Activated naive CD8-positive, alpha-beta T cell treated with anti-CD3 and anti-CD28 coated beads for 36 hours (primary cell): ENCODE measurements at places on chromosomes 5 and 9.

DNA sequence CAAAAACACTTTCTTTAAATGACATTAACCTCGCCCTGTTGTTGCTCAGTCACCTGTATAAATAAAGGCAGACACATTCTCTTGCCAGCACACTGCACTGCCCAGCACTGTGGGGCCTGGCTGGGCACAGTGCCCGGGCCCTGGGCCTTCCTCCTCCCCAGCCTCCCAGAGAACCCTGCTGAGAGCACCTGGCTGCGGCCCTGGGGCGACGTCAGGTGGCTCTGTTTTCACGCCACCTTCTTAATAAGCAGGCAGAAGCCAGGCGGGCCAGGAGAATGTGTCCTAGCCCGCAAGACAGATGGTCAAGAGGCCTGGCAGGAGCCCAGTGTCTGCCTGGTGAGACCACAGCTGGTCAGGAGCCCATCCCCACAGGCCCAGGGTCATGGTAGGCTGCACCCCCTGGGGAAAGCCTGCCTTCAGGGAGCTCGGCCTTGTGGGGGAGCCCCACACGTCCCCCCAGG is 8.2 kb upstream of the AGPAT2 start:
- no peak for DNase-seq

GRCh38 chr9:35862328-35862727 is 7.9 kb downstream of the OR13J1 start:
- DNase-seq, result no peak

DNA sequence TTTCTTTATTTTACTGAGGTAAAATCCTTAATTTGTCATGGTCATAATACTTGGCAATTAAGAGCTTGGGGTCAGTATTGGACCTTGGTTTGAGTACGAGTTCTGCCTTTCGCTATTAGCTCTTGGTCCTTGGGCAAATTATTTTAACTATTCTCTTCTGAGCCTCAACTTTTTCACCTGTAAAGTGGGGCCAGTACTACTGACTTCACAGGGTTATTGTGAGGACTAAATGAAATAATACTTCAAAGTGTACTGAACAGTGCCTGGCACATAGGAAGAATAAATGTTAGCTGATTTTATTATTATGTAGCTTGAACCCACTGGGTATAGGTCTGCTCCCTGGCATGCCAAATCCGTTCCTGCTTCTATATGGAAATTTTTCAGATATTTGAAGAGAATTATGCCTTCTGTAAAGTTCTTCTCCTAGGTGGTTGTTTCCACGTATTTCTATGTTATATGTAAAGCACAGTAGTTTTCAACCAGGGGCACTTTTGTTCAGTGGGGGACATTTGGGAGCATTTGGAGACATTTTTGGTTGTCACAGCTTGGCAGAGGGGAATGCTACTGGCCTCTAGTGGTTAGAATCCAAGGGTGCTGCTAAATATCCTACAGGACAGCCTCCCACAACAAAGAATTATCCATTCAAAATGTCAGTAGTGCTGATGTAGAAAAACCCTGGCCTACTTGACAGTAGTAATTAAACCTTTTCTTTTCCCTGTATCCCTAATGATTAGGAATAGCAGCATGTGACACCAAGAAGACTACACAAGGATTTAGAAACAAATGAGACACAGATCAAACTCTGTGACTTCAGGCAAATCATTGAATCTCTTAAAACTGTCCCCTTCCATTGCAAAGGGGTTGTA is 4.5 kb downstream of the RCL1 start:
- no peak for DNase-seq

GRCh38 chr5:141051521-141051866 is 320 bp downstream of the PCDHB1 start:
- no peak for DNase-seq

- no peak for DNase-seq
Observed at GRCh38 chr5:157511651-157512644, 51.9 kb downstream of the NIPAL4 start.

GRCh38 chr9:114112778-114113584 is 13.9 kb upstream of the KIF12 start:
- DNase-seq, result no peak

GRCh38 chr9:130008538-130008937 is 34.5 kb downstream of the FNBP1 start:
- no peak for DNase-seq

DNA sequence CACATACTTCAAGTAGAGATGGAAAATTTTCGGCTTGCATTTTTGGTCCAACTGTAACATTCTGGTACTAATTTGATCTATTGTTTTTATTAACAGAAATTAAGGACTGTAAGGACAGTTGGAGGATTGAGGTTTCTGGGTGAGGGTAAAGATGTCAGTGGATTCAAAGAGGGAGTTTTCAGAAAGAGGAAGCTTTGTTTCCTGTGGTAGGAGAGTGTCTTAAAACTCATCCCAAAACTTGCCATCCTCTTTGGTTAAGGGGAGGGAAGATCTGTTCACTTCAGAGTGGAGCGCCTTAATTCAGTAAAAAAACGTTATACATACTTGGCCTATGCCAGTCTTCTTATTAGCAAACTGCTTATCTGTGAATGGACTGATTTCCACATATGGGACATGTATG is 13.8 kb downstream of the CNTRL start:
- DNase-seq, result no peak
